Urinary bladder (tissue), 4 donors: ENCODE measurements at places on chromosomes 1 and 21. TPM values are rescaled to one million over a fixed set of nuclear protein-coding genes. Genes with fewer than 3 reads are reported as not detected.

Gene OR2G6
- not detected for polyA plus RNA-seq

Gene SPRR2A
- polyA plus RNA-seq, result not detected

Gene BCAN
- polyA plus RNA-seq, result 0.19 TPM

Gene SLC5A9
- 0.27 TPM for polyA plus RNA-seq

Gene RNU1-1
- not detected for polyA plus RNA-seq

Gene HCRTR1
- polyA plus RNA-seq, result 0.09 TPM

Gene AMY1B
- polyA plus RNA-seq, result not detected

Gene BGLAP
- polyA plus RNA-seq, result 0.68 TPM

Gene CFHR4
- polyA plus RNA-seq, result 0.04 TPM

Gene LCE1A
- not detected for polyA plus RNA-seq

Gene FAM131C
- 0.30 TPM for polyA plus RNA-seq

Gene KISS1
- polyA plus RNA-seq, result 1.3 TPM

Gene CBS
- polyA plus RNA-seq, result 18.5 TPM

Gene LAPTM5
- 99.9 TPM for polyA plus RNA-seq

Gene OR6K3
- polyA plus RNA-seq, result not detected

Gene RAB25
- 28.2 TPM for polyA plus RNA-seq

Gene AJAP1
- polyA plus RNA-seq, result 0.98 TPM
